Urinary bladder (tissue), 4 donors: ENCODE measurements at places on chromosomes 2 and 18. TPM values are rescaled to one million over a fixed set of nuclear protein-coding genes. Genes with fewer than 3 reads are reported as not detected.

The PROM2 gene
- 13.6 TPM for total RNA-seq

The XIRP2 gene
- 5.8 TPM for total RNA-seq

The NPHP1 gene
- total RNA-seq = 10.8 TPM

The CFAP221 gene
- 0.95 TPM for total RNA-seq

The TSPYL6 gene
- 0.16 TPM for total RNA-seq

The CDH2 gene
- 18.7 TPM for total RNA-seq

The TMEM163 gene
- 1.6 TPM for total RNA-seq

The LINC00305 gene
- total RNA-seq = not detected

The CROCC2 gene
- not detected for total RNA-seq

The ZDBF2 gene
- total RNA-seq = 30.4 TPM

The SLC9A2 gene
- 4.2 TPM for total RNA-seq

The PRSS56 gene
- total RNA-seq = not detected

The DSG4 gene
- total RNA-seq = 0.26 TPM

The KCTD1 gene
- total RNA-seq = 12.1 TPM

The GCA gene
- total RNA-seq = 22.3 TPM

The ZNF407 gene
- 40.8 TPM for total RNA-seq

The PDCD1 gene
- not detected for total RNA-seq

The GPR45 gene
- not detected for total RNA-seq

The SOWAHC gene
- total RNA-seq = 28.2 TPM

The CHPF gene
- total RNA-seq = 56.9 TPM

The IL1RN gene
- 6.7 TPM for total RNA-seq

The SERPINB12 gene
- total RNA-seq = not detected

The LIPG gene
- total RNA-seq = 5.0 TPM

The FAP gene
- 57.7 TPM for total RNA-seq

The CAPN13 gene
- total RNA-seq = 6.0 TPM

The G6PC2 gene
- not detected for total RNA-seq

The NAT8 gene
- total RNA-seq = not detected

The TWIST2 gene
- total RNA-seq = 20.5 TPM

The SKOR2 gene
- not detected for total RNA-seq

The RAD51AP2 gene
- total RNA-seq = 0.26 TPM

The EVX2 gene
- 1.9 TPM for total RNA-seq

The SYT4 gene
- total RNA-seq = 6.2 TPM

The IL18R1 gene
- total RNA-seq = 3.3 TPM

The LRRFIP1 gene
- 77.5 TPM for total RNA-seq

The SPP2 gene
- not detected for total RNA-seq

The EVA1A gene
- 7.1 TPM for total RNA-seq

The LYPD1 gene
- total RNA-seq = 0.79 TPM

The C2orf80 gene
- 0.37 TPM for total RNA-seq

The CYP27C1 gene
- 7.8 TPM for total RNA-seq

The KLHL29 gene
- total RNA-seq = 8.7 TPM

The TRIM54 gene
- 2.6 TPM for total RNA-seq

The LHCGR gene
- 5.6 TPM for total RNA-seq

The COL4A3 gene
- total RNA-seq = 0.74 TPM

The SUPT7L gene
- total RNA-seq = 28.2 TPM

The MITD1 gene
- total RNA-seq = 31.6 TPM

The KCNE4 gene
- 22.0 TPM for total RNA-seq

The HAAO gene
- total RNA-seq = 10.6 TPM

The ZNF804A gene
- total RNA-seq = 4.3 TPM

The ASXL3 gene
- 16.8 TPM for total RNA-seq

The SLC14A1 gene
- total RNA-seq = 102 TPM
